Fibroblast of villous mesenchyme (primary cell): ENCODE measurements at places on chromosomes 7 and 10.

GRCh38 chr10:127283017-127283416 is 86.6 kb upstream of the INSYN2A start:
- no peak for DNase-seq

DNA sequence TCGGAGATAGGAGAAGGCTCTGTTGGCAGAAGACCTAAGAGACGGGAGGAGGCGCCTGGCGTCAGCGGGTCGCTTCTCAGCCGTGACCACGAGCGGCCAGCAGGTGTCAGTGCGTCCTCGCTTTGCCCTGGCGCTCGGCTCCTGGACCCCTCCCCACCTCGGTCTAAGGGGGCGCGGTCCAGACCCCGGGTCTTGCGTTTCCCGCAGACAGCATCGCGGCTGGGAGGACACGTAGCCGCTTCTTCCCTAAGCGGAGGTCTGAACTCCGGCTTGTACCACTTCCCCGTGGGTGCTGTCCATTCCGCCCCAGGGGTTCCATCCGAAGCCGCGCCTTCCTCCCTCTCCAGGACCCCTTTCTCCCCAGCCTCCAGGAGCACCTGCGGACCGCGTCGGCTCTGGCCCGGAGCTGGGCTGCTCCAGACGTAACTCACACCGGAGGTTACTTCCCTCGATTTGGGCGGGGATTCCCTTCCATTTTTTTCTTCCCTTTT is 593 bp upstream of the ADRA2A start:
- peak; percentile 36 for DNase-seq

DNA sequence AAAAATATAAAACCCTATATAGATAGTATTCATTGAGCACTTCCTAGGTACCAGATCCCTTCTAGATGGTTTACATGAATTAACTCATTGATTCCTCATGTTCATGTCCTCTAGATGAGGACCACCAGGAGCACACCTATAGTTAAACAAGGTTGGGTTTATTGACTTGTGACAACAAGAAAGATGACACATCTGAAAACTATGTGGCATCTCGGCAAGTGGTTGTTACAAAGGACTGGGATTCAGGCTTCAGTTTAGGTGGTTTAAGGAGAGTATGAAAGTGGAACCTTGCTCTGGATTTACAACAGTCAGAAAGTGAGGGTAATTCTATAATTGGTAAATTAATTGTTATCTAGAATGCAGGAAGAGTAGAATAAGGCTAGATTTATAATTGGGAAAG is 99.0 kb upstream of the PHF14 start:
- no peak for DNase-seq

- no peak for DNase-seq
These were observed 53.3 kb upstream of the RABGEF1 start for GRCh38 chr7:66687186-66687585.

GRCh38 chr10:95440756-95441546 is 120.2 kb downstream of the SORBS1 start:
- DNase-seq: no peak

- no peak for DNase-seq
These were observed 37.6 kb downstream of the STRA8 start for GRCh38 chr7:135271255-135271615.

DNA sequence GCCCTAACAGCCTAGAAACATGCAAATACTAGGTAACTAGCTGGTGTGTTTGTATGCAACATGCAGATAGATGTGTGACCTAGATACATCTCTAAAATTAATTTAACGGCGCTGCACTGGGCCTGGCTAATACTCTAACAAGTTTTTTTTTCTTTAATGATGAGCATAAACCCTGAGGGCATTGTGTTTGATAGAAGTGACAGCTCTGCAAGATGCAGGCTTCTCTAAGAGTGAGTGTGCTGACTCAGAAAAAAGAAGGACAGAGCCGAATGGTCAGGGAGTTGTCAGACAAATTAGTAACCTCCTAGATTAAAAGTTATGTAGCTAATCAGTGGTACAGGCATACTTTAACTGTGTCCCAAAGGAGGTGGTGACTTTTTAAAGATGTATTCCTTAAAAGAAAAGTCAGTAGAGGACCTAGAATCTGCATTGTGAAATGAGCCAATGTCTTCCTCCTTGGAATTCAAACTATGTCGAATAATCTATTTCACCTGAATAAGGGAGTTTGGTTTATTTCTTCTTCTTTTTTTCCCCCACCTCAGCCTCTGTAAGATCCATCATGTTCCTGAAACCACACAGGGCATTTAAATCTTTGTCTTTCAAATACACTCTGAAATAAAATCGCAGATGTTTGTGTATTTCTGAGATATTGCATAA is 315.1 kb downstream of the GFRA1 start:
- no peak for DNase-seq
